ENCODE measurements at places on chromosomes 4 and X. TPM values are rescaled to one million over a fixed set of nuclear protein-coding genes. Genes with fewer than 3 reads are reported as not detected.

DNA sequence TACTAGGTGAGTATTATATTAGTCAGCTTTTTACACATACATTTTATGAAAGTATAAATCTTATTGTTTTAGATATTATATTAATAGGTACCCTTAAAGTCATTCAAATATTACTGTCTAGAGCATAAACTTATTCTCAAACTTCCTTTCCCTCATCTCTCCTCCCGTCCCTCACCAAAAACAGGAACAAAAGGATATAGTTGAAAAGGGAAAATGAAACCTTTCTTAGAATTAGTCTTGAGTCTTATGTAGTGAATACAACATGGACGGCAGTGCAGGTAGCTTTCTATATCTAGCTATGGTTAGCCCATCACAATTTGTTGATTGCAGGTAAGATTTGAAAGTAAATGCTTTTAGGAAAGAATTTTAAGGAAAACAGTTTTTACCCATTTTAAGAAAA lies 65.6 kb downstream of the RBPJ start:
- peaks cover 2% of the 10 kb centered on the region for H3K4me1 ChIP-seq
- H3K27ac ChIP-seq: no peak overlapping the region
- no peaks in the 10 kb centered on the region for H3K27me3 ChIP-seq
- no peak overlapping the region for H3K4me3 ChIP-seq
- H3K36me3 ChIP-seq: peaks cover 7% of the 10 kb centered on the region

- no peak overlapping the region for H3K27ac ChIP-seq
- peaks cover 4% of the 10 kb centered on the region for H3K27me3 ChIP-seq
- no peaks in the 10 kb centered on the region for H3K36me3 ChIP-seq
- H3K4me1 ChIP-seq: peaks cover 3% of the 10 kb centered on the region
These were observed 645.8 kb upstream of the ATOH1 start for GRCh38 chr4:93182722-93183121.

DNA sequence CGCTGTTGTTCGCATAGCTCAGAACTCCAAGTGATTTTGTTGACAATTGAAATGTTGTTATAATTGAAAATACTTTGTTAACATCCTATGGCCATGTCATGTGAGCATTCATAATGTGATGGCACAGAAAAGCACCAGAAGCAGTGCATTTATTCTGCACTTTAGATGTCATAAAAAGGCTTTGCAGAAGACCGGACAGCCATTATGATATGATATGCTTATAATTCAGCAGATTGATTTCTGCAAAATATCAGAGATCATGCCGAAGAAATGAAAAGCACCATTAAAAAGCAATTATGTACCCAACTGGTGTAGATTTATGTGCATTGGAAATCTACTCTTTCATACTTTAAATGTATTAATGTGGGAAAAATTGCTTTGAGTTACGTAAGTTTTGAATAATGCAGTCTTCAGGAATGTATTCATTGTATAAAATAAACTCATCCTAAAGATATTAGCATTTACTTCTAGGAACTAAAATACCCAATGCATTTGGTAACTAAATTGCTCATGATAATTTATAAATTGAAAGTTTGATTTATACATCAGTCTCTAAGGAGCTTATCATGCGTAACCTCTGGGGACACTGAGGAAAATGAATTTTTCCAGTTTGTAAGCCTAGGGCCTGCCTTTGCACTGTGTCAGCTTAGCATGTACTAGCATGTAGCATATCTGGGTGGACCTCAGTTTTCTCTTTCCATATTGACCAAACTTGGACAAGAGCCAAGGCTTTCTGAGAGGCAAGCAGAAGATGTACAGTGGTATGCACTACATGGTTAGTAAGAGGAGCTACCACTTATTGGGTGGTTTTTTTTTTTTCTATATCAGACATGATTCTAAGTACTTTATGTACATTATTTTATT lies 43.6 kb downstream of the TLR10 start:
- H3K4me3 ChIP-seq: no peak overlapping the region
- H3K27ac ChIP-seq: no peak overlapping the region

GRCh38 chr4:16909281-16909680 lies 10.8 kb upstream of the LDB2 start:
- no peak overlapping the region for H3K27ac ChIP-seq
- no peak for DNase-seq
- no peaks in the 10 kb centered on the region for H3K27me3 ChIP-seq
- H3K4me3 ChIP-seq: no peak overlapping the region
- H3K36me3 ChIP-seq: no peaks in the 10 kb centered on the region

- H3K27ac ChIP-seq: no peak overlapping the region
- peaks cover 9% of the 10 kb centered on the region for H3K4me1 ChIP-seq
- H3K36me3 ChIP-seq: no peaks in the 10 kb centered on the region
- peaks cover 2% of the 10 kb centered on the region for H3K27me3 ChIP-seq
- DNase-seq: no peak
- no peak overlapping the region for H3K4me3 ChIP-seq
These were observed 401.0 kb downstream of the TMA16 start for GRCh38 chr4:163895378-163896005.

GRCh38 chr4:108382751-108383150 lies 214.0 kb upstream of the LEF1 start:
- no peaks in the 10 kb centered on the region for H3K36me3 ChIP-seq
- H3K27ac ChIP-seq: no peak overlapping the region
- no peak for DNase-seq
- H3K4me1 ChIP-seq: peaks cover 6% of the 10 kb centered on the region

- H3K27ac ChIP-seq: no peak overlapping the region
- H3K36me3 ChIP-seq: no peaks in the 10 kb centered on the region
- H3K4me3 ChIP-seq: no peak overlapping the region
- H3K4me1 ChIP-seq: no peaks in the 10 kb centered on the region
These were observed 449.1 kb downstream of the FAM133A start for GRCh38 chrX:94123062-94123461.

GRCh38 chr4:165367040-165367439 lies 11.8 kb upstream of the CPE start:
- no peaks in the 10 kb centered on the region for H3K36me3 ChIP-seq

- DNase-seq: no peak
- H3K36me3 ChIP-seq: no peaks in the 10 kb centered on the region
- H3K4me3 ChIP-seq: no peak overlapping the region
- no peaks in the 10 kb centered on the region for H3K4me1 ChIP-seq
- no peak overlapping the region for H3K27ac ChIP-seq
These were observed 502.6 kb upstream of the HS3ST1 start for GRCh38 chr4:11931266-11931820.

DNA sequence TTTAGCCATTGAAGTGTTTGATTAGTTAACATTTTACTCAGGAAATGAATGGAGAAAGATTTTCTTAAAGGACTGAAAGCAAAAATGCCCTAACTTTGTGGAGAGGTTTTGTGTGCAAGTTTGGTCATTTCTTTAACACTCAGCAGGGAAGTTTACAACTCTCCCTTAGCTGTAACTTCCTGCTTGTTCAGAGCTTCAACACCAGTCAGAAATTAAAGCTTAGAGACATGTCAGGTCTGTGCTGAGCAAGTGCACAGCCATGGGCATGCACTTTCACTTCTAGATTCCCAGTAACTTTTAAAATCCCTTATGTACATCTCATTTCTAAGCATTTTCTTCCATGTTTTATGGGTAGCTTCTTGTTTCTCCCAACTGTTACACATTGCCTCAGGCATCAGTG lies 326.0 kb downstream of the ACTRT1 start:
- H3K4me1 ChIP-seq: no peaks in the 10 kb centered on the region
- H3K4me3 ChIP-seq: no peak overlapping the region
- no peaks in the 10 kb centered on the region for H3K36me3 ChIP-seq
- H3K27ac ChIP-seq: no peak overlapping the region

DNA sequence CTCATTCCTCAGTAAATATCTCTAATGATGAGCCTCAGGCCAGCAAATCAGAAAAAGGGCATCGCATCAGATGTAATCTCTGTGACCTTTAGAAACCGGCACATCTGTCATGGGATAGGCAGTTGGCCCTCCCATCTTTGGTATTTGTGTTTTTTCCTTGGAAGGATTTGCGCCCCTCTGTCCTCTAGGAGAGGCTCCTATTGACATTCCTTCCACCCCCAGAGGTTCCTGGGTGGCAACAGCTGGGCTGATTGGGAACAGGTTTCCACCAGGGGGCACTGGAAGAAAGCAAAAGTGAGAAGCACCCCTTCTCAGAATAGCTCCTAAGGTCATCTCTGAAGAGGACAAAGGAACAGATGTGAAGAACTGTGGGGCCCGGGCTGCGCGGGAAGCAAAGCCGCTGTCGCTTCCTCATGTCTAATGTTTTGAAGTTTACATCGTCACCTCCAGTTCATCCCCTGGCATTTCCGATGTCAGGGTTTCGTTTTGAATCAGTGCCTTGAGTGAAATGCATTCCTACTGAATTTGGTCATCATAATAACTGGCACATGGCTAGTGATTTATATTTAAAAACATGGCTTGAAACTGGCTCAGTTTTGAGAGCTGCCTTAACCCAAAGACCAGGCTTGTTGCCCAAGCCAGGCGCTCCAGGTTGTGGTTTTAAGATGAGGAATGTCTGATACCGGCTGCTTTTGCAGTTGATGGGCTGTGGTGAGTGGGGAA lies 6.2 kb downstream of the TXK start:
- no peaks in the 10 kb centered on the region for H3K4me1 ChIP-seq
- H3K27ac ChIP-seq: no peak overlapping the region
- H3K27me3 ChIP-seq: peaks cover 2% of the 10 kb centered on the region
- peak; percentile 50 for DNase-seq
- no peak overlapping the region for H3K4me3 ChIP-seq
- no peaks in the 10 kb centered on the region for H3K36me3 ChIP-seq

GRCh38 chrX:106707771-106708454 lies 18.6 kb upstream of the RNF128 start:
- H3K36me3 ChIP-seq: no peaks in the 10 kb centered on the region
- DNase-seq: no peak

DNA sequence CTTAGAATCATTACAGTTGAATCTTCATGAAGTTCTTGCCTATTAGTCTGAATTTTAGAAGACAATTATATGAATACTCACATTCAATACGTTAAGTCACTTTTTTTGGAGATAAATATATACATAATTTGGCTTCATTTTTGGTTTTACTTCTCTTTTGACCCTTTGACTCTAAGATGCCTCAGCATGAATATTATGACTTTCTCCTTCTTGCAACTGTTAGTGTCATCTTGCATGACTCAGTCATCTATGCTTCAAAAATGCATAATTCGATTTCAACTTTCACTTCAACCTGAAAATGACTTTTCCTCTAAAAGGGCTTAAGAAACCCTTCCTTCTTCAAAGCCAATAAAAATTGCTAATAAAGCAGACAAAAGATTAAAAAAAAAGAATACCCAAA lies 1427.5 kb downstream of the ADGRL3 start:
- no peak for DNase-seq
- no peak overlapping the region for H3K4me3 ChIP-seq
- no peaks in the 10 kb centered on the region for H3K27me3 ChIP-seq
- no peaks in the 10 kb centered on the region for H3K4me1 ChIP-seq

DNA sequence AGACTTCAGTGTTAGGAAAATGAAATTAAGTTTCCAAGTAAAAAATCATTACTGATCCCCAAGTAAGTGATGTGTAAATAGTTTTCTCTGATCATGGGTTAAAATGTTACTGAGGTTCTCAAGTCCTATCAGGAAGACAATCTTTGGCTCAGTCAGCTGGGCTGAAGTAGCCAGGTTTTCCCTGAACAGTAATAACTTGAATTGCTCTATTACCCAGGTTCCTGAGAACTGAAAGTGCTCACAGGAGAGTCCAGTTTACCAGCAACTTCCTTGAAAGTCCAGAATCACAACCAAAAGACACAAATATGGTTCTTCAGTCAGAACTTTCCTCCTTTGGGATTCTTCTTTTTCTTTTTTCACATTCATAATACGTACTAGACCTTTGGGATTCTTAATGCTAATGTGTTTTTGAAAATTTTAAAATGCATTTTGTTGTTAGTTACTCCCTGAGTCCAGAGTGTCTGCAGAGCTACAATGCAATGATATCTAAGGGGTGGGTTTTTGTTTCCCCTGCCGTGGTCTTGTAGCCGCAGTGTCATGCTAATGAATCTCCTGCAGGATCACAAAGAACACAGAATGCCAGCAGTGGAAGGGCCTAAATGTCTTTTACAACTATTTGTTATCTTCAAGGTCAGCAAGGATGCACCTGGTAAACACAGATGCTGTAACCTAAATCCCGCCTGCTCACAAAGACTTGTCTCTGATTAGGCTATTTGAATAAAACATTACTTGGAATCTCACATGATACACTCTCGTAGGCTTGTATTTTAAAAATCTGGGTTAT lies 439.8 kb upstream of the NR3C2 start:
- no peak overlapping the region for H3K4me3 ChIP-seq
- no peak overlapping the region for H3K27ac ChIP-seq
- no peaks in the 10 kb centered on the region for H3K27me3 ChIP-seq
- H3K36me3 ChIP-seq: no peaks in the 10 kb centered on the region
- no peaks in the 10 kb centered on the region for H3K4me1 ChIP-seq

- peaks cover 5% of the 10 kb centered on the region for H3K36me3 ChIP-seq
- H3K4me1 ChIP-seq: no peaks in the 10 kb centered on the region
- H3K4me3 ChIP-seq: no peak overlapping the region
- no peaks in the 10 kb centered on the region for H3K27me3 ChIP-seq
These were observed 264.9 kb upstream of the ZC4H2 start for GRCh38 chrX:65241059-65241721.

DNA sequence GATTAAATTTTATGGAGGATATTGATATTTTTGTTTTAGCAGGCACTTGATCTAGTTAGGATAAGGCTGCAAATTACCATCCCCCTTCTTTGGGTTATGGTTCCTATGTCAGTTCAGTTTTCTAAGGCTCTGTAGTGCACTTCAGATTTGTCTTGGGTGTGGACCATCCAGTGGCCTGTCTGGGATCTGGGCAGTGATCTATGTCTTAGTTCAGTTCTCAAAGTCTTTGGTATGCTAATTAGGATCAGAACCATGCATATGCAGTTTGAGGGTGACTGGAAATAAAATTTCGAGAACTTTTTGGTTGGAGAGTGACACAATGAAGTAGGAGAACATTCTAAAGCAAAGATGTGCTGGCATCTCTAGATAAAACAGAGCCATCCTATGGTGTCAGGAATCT lies 388.2 kb downstream of the MID1IP1 start:
- peaks cover 4% of the 10 kb centered on the region for H3K4me1 ChIP-seq
- H3K27me3 ChIP-seq: peaks cover 2% of the 10 kb centered on the region
- no peak for DNase-seq
- no peak overlapping the region for H3K4me3 ChIP-seq
- H3K27ac ChIP-seq: no peak overlapping the region

GRCh38 chr4:8655411-8656184 lies 63.0 kb downstream of the CPZ start:
- no peak for DNase-seq
- H3K27me3 ChIP-seq: peaks cover 7% of the 10 kb centered on the region
- H3K4me3 ChIP-seq: no peak overlapping the region
- H3K27ac ChIP-seq: no peak overlapping the region

- H3K4me3 ChIP-seq: no peak overlapping the region
- H3K27ac ChIP-seq: no peak overlapping the region
- peaks cover 2% of the 10 kb centered on the region for H3K27me3 ChIP-seq
- DNase-seq: no peak
- H3K4me1 ChIP-seq: peaks cover 2% of the 10 kb centered on the region
- no peaks in the 10 kb centered on the region for H3K36me3 ChIP-seq
These were observed 3.5 kb downstream of the ZXDA start for GRCh38 chrX:57906790-57907189.

Gene PHKA2
- 13.2 TPM for total RNA-seq

Gene SSX4
- total RNA-seq: 0.71 TPM

Gene ARHGAP6
- 3.6 TPM for total RNA-seq

Gene RIPPLY1
- not detected for total RNA-seq

Gene NDNF
- total RNA-seq: 1.3 TPM

Gene GC
- total RNA-seq: not detected

Gene NMU
- total RNA-seq: 9.4 TPM

Gene PCDH11X
- total RNA-seq: 2.2 TPM

Gene SORCS2
- total RNA-seq: 29.5 TPM

Gene RRH
- total RNA-seq: 0.29 TPM

Gene GRK4
- total RNA-seq: 34.5 TPM

All from glutamatergic neuron (in vitro differentiated cells).